Stimulated activated CD8-positive, alpha-beta memory T cell treated with anti-CD3 and anti-CD28 coated beads, Interleukin-15, amount 100 ng/mL, for 24 hours (primary cell): ENCODE measurements at places on chromosomes 2 and 18.

GRCh38 chr2:44528595-44528994 lies 166.8 kb downstream of the CAMKMT start:
- no peak for DNase-seq

GRCh38 chr2:196617430-196617829 lies 22.1 kb upstream of the CCDC150 start:
- DNase-seq, result no peak

DNA sequence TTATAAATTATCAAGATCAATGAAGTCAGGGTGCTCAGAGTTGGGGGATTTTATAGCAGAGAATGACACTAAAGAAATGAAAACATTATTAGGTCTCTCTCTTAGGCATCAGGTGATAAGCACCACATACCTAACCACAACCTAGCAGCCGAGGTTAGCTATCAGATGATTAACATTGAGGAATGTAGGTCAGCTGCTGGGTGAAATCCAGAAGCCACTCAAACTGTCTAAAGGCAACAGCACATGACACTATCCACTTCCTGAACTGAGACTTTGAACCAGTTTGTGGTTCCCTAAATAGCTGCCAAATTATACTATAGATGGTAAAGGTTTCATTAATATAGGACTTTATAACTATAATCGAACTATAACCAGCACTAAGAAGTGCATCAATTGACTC lies 4.7 kb downstream of the EPG5 start:
- no peak for DNase-seq

DNA sequence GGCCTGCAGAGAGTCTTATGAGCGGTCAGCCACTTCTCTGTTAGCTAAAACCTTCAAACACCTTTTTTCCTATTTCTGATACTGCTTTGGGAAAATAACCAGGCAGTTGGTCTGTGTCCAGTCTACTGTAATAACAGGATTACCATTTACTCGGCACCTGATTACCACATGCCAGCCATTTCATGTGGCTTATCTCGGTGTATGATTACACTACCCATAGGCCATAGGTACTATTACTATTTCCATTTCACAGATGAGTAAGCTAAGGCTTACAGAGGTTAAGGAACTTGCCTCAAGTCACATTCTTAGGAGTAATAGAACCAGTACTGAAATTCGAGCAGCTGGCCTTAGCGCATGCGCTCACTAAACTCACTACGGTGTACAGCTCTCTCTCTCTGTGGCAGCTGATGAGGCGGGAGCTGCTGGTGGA lies 147.2 kb upstream of the L3MBTL4 start:
- no peak for DNase-seq

GRCh38 chr2:129800285-129800684 lies 179.2 kb upstream of the RAB6C start:
- DNase-seq, result no peak

DNA sequence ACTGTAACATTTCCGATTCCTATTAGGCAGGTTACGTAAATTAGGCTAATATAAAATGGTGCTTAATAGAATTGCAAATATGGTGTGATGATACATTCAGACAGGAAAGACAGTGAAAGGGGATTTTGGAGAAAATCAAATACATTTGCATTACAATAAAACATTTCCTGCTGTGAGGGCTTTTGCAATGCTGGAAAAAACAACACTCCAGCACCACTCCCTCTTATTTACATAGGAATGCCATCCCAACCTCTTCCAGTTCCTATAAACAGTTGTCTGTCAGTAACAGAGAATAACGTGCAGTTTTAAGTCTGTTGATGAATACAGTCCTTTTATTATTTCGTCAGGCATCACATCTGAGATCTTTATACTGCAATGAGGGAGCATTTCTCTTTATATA lies 298.8 kb upstream of the FANCL start:
- DNase-seq, result no peak

DNA sequence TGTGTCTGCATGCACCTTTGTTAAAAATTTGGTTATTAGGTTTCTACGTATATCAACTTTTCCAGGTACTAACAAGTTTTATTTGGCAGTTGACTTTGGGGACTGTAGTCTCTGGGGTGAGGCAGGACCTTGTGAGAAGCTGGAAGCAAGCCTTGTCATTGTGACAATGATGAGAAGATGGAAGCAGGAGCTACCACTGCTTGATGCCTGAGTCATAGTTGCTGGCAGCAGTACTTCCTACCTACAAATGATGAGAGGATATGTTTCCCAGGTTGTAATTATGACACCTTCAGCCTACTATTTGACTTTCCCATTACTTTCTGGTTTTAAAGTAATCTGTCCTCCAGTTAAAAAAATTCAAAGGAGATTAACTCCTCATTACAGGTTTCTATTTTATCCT lies 516.3 kb downstream of the NRXN1 start:
- no peak for DNase-seq

DNA sequence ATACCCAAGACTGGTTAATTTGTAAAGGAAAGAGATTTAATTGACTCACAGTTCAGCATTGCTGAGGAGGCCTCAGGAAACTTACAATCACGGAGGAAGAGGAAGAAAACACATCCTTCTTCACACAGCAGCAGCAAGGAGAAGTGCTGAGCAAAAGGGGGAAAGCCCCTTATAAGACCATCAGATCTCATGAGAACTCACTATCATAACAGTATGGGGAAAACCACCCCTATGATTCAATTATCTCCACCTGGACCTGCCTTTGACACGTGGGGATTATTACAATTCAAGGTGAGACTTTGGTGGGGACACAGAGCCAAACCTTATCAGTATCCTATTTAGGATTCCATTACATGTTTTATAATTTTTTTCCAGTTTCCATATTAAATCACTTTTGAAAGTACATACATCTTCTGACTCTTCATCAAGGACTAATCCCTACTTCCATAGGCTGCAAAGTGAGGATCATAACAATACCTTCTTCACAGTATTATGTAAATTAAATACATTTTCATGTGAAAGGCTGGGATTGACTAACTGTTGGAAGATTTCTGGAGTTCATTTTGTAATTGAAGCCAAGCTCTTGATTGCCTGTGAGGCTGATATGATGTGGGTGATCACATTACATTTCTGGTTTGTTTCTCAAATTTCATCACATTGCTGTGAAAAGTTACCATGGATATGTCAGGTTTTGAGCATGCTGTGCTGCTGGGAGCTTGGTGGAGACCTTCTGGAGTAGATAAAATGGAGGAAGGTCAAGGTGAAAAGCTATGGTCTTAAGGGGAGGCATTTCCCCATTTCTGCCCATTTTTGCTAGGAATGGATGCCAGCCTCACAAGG lies 31.7 kb upstream of the CERS6 start:
- DNase-seq, result no peak

DNA sequence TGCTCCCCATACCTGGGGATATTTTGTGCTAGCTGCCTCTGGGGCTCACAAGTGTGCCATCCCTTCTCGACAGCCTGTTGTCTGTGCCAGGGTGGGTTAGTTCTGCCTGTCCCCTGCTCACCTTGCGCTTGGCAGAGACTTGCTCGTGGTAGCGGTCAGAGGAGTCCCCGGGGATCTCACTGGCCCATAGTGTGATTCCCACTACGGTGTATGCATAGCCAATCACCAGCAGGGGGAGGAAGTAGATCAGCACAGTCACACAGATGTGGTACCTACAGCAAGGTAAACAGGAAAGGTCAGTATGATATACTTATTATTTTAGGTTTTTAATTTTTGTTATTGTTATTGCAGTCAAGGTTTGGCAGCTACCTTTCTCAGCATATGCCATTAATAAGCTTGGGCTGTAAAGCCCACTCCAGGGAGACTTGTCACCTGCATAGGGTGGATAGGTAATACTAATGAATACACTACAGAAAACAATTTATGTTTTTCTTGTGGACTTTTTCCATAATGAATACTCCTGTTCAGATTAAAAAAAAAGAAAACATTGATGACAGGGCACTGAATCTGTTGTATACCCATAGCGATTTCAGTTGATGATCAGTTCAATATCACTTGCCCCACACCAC lies 95.2 kb downstream of the POLE4 start:
- DNase-seq, result no peak

GRCh38 chr18:23972453-23972852 lies 42.1 kb upstream of the TTC39C start:
- no peak for DNase-seq

GRCh38 chr2:65746931-65747675 lies 314.7 kb upstream of the SPRED2 start:
- no peak for DNase-seq

GRCh38 chr18:80167931-80168330 lies 58.9 kb downstream of the ADNP2 start:
- DNase-seq, result no peak

GRCh38 chr2:26088038-26088643 lies 54.3 kb downstream of the RAB10 start:
- no peak for DNase-seq

DNA sequence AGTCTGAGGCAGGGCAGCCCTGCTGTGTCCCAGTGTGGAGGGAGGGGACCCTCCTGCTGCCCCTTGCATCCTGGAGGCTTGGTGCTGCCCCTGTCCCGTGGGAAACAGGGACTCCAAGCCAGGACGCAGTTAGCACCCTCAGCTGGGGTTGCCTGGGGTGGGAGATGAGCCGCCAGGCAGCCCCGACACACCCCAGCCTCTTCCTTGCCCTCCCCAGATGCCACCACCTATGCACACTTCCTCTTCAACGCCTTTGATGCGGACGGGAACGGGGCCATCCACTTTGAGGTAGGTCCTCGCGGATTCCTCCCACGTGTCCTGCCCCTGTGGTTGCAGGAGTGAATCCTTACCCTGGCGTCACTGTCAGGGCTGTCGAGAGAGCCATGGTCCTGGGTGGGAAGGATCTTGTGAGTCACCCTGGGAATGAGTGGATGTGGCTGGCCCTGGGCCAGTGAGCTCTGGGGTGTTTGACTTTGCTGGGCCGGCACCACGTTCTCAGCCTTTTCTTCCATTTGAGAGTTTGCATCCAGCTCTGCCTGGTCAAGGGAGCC lies 27.5 kb upstream of the FAHD2A start:
- DNase-seq, result no peak

DNA sequence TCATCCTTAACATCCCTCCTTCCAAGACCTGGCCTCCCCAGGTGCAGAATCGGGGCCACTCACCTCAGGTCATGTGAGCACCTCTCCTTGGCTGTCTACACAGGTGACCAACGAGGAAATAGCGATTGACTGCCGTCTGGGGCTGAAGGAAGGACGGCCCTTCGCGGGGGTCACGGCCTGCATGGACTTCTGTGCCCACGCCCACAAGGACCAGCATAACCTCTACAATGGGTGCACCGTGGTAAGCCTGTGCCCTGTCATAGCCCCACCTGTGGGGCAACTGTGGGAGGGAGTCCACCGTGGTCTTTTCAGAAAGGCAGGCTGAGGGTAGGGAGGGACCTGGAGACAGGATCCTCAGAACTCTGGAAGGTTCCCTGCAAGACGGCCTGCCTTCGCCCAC lies 54.3 kb downstream of the BOLA3 start:
- DNase-seq, result no peak

DNA sequence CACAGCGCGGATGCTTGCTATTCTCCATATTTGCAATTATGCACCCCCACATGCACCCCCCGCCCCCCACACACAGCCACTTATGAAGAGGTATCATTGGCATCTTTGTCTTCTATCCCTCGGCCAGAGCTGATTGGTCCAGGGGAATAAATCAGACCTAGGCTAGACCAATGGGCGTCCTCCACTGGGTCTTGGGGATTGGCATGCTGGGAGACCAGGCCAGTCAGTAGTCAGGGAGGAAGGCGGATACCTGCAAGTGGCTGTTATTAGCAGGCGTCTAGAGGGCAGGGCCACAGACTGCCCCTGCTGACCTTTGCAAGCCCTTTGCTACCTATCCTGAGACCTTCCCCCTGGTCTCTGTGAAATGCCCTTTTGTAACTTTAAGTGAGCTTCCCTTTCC lies 30.0 kb downstream of the ATOH8 start:
- no peak for DNase-seq

GRCh38 chr18:12012697-12013096 lies 31.4 kb downstream of the IMPA2 start:
- DNase-seq, result no peak

DNA sequence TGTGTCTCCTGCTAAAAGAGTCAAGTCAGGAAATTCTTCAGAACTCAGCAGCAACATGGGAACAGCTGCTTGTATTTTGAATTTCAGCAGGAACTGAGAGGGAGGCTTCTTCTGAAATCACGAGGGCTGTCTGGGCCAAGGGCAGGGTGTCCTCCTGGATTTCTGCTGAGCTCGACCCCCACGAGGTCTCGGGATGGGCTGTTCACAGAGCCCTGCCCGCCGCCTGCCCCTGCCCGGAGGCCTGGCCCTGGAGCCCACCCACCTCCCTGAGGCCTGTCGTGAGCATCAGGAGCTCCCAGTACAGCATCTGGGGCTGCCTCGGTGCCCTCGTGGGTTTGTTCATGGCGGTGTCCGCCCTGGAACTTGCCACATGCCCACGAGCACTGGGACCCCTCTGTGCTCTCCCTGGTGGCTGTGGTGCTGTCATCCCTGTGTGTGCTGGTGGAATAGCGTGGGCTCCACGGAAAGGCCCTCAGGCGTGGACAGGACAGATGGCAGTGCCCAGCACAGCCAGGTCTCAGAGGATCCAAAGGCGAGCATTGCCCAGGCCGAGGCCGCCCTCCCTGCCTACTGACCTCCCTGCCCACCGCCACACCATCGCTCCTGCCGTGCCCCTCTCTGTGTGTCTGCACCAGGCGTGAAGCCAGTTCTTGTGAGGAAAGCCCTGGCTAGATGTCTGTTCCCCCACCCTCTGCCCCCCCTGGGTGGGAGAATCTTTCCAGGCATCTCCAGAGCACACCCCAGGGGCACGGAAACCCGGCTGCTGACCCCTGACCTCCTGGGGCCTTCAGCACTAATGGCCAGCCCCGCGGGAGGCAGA lies 25.9 kb downstream of the RAMP1 start:
- DNase-seq, result no peak

- DNase-seq, result no peak
Observed at GRCh38 chr2:121721926-121722325, 14.7 kb downstream of the NIFK start.

DNA sequence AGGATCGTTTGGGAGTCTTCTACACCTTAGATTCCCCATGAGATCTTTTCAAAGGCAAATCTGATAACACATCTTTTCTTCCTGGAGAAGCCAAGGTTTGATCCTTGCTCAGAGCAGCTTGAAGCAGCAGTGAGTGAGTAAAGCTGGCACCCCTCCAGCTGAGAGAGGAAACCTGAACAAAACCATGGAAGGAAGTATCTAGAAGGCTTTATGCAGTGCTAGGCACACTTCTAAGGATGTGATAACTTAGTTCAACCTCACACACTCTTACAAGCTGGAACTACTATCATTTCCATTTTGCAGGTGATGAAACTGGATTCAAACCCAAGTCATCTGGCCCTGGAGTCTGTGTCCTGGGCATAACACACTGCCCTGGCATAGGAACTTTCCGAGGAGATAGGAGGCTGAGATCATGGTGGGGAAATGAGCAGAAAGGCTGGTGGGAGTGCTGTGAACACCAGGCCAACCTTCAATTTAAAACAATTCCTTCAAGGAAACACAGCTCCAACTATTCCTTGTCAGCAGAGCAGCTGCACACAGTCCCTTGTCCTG lies 71.2 kb downstream of the CTAGE1 start:
- DNase-seq, result no peak

DNA sequence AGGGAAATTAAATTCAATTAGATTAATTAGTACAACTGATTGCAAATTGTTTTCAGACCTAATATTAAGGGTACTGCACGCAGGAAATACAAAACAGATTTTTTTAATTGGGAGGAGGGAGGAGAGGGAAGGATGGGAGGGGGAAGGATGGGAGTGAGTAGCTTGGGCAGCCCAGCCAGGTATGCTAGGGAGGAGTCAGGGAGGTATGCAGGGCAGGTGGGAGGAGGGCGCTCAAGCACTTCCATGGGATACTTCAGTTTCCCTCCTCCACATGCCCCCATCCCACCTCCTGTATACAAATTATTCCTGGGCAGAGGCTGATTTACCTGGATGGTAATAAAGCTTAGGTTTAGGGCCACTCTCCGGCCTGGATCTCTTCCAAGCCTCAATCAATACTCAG lies 76.6 kb upstream of the CAPN13 start:
- no peak for DNase-seq
